ENCODE measurements at places on chromosomes 13 and 19.

DNA sequence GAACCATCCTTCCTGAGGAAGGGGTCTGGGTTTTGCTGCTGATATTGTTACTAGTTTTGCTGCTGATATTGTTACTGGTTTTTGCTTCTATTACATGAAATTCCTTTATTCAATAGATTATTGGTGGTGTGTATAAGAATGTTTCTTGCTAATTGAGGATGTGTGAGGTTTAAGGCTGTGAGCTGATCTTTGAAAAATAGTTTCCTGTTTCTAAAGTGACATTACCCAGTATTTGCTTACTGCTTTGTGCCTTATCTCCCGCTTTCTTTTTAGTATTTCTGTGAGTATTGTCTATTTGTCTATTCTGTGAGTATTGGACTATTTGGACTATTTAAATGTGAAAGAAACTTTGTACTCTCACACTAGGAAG lies 38.2 kb upstream of the C1QTNF9 start:
- DNase-seq = no peak

DNA sequence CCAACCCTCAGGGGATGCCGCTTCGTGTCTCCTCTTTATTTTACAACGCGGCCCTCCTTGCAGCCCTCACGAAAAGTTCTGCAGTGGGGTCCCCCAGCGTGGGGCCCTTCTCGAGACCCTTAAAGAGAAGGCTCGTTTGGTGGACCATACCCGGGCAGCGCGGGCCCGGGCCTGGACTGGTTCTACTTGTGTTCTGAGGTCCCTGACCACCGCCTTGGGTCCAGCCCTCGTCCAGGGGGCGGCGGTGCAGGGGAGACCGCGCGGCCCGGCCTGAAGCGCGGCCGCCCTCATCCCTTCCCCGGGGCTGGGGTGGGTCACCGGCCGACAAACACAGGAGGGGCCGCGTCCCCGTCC lies 400 bp upstream of the SERP2 start:
- DNase-seq = no peak

GRCh38 chr13:98032168-98032567 lies 78.7 kb downstream of the IPO5 start:
- no peak for DNase-seq

DNA sequence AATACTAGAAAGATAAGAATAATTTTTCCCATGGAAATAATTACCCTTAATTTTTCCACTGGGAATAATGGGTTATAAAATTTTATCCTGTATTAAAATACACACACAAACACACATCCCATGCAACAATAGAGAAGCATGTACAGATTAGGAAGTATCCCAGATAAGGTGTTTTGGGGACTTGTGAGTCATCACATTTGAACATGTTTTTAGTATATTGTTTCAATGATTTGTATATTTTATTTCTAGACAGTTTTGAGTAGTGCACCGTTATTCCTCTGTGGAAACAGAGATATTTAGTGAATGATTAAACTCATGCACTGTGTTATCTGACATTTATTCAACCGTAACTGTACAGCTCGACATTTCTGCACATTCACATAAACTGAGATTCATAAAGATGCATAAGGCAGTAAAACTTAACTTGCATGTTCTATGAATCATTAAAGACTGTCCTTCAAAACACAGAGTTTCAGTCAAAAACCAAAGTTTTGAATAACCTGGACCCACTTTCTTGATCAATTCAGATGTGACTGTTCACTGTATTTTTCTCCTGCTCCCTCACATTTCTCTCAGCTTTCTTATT lies 30.1 kb downstream of the KLF12 start:
- DNase-seq = no peak

GRCh38 chr19:5775668-5776309 lies 8.8 kb downstream of the PRR22 start:
- no peak for DNase-seq
